ENCODE measurements at places on chromosomes 4 and X. TPM values are rescaled to one million over a fixed set of nuclear protein-coding genes. Genes with fewer than 3 reads are reported as not detected.

GRCh38 chrX:106415276-106415895, 196.4 kb upstream of the RADX start:
- H3K27ac ChIP-seq, result no peak overlapping the region
- no peaks in the 10 kb centered on the region for H3K36me3 ChIP-seq
- H3K4me3 ChIP-seq, result no peak overlapping the region
- no peaks in the 10 kb centered on the region for H3K27me3 ChIP-seq
- H3K4me1 ChIP-seq, result no peaks in the 10 kb centered on the region

- no peaks in the 10 kb centered on the region for H3K27me3 ChIP-seq
- peak within 1 kb of the TSS; percentile 55 for H3K27ac ChIP-seq
- DNase-seq, result peak; percentile 80
- no peaks in the 10 kb centered on the region for H3K4me1 ChIP-seq
- H3K36me3 ChIP-seq, result no peaks in the 10 kb centered on the region
- H3K4me3 ChIP-seq, result peak within 1 kb of the TSS; percentile 86
Observed at GRCh38 chrX:75155827-75156525, at the start of gene ABCB7. ABCB7 (minus strand) TSS chrX:75156283; CDS start chrX:75156272, 11 bp downstream.

DNA sequence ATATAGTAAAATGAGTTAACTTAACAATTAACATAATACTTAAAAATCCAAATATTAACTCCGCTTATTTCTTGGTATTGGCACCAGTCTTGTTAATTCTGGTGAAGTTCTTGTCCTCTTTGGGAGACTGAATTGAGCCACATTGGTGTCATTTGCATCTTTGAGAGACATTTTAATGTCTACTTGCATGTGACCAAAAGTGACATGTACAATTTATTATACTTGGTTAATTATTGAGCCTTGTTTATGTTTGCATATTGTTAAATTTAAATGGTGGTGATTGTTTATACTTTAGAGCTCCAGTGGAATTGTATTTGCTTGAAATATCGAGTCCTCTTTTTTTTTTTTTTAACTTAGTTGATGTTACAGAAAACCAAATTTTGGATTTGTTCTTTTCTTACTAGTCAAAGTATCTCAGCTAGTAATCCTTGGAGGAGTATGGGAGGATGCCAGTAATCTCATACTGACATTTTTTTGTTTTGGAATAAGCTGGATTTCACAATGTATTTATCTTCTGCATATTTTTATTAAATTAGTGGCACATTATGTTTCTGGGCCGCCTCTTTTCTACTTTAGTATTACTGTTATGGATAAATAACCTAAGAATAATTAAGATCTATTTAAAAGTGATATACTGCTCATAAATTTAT, 3.9 kb downstream of the SPCS3 start:
- H3K4me1 ChIP-seq, result no peaks in the 10 kb centered on the region

- peak; percentile 72 for DNase-seq
- no peak overlapping the region for H3K4me3 ChIP-seq
- H3K27ac ChIP-seq, result peak overlapping the region; percentile 6
- H3K36me3 ChIP-seq, result no peaks in the 10 kb centered on the region
- H3K27me3 ChIP-seq, result no peaks in the 10 kb centered on the region
Observed at GRCh38 chrX:136768469-136769084, 12.2 kb downstream of the ARHGEF6 start.

The JADE3 gene
- 6.1 TPM for total RNA-seq

The MAGIX gene
- 2.7 TPM for total RNA-seq

GRCh38 chr4:20493761-20494353, 206.4 kb upstream of the PACRGL start:
- H3K4me3 ChIP-seq, result no peak overlapping the region
- no peaks in the 10 kb centered on the region for H3K36me3 ChIP-seq
- no peaks in the 10 kb centered on the region for H3K27me3 ChIP-seq
- H3K27ac ChIP-seq, result no peak overlapping the region
- no peak for DNase-seq
- H3K4me1 ChIP-seq, result no peaks in the 10 kb centered on the region

- H3K4me3 ChIP-seq, result no peak overlapping the region
- H3K4me1 ChIP-seq, result no peaks in the 10 kb centered on the region
- H3K36me3 ChIP-seq, result no peaks in the 10 kb centered on the region
- DNase-seq, result peak; percentile 65
Observed at GRCh38 chrX:153460826-153461225, 9.6 kb downstream of the HAUS7 start.

- H3K4me3 ChIP-seq, result no peak overlapping the region
- H3K36me3 ChIP-seq, result no peaks in the 10 kb centered on the region
- no peaks in the 10 kb centered on the region for H3K27me3 ChIP-seq
- DNase-seq, result no peak
- H3K4me1 ChIP-seq, result no peaks in the 10 kb centered on the region
Observed at GRCh38 chrX:37677765-37678164, 7.8 kb upstream of the XK start.

DNA sequence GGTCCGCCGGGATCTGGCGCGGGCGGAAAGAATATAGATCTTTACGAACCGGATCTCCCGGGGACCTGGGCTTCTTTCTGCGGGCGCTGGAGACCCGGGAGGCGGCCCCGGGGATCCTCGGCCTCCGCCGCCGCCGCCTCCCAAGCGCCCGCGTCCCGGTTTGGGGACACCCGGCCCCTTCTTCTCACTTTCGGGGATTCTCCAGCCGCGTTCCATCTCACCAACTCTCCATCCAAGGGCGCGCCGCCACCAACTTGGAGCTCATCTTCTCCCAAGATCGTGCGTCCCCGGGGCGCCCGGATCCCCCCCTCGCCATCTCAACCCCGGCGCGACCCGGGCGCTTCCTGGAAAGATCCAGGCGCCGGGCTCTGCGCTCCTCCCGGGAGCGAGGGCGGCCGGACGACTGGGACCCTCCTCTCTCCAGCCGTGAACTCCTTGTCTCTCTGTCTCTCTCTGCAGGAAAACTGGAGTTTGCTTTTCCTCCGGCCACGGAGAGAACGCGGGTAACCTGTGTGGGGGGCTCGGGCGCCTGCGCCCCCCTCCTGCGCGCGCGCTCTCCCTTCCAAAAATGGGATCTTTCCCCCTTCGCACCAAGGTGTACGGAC, 482 bp upstream of the SHOX start:
- no peaks in the 10 kb centered on the region for H3K27me3 ChIP-seq
- H3K4me1 ChIP-seq, result no peaks in the 10 kb centered on the region
- no peak for DNase-seq

The AFF2 gene
- 2.1 TPM for total RNA-seq

DNA sequence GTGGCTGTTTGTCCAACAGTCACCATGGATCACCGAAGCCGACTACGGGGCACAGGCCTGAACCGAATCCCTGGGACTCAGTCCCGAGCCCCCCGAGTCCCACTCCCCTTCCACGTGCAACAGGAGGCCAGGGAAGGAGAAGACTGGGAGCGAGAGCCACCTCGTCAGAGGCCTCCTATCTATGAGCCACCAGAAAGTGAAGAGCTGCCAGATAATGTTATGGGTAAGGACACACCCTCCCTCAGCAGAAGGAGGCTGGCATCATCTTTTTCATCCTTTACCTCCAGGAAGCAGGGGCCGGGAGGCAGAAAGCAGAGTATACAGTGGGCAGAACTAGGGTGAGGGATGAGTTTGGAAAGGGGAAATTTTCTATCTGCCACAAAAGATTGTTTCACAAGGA, 2.8 kb upstream of the PRDX4 start:
- H3K27me3 ChIP-seq, result no peaks in the 10 kb centered on the region
- H3K27ac ChIP-seq, result no peak overlapping the region
- no peaks in the 10 kb centered on the region for H3K36me3 ChIP-seq
- H3K4me3 ChIP-seq, result no peak overlapping the region

DNA sequence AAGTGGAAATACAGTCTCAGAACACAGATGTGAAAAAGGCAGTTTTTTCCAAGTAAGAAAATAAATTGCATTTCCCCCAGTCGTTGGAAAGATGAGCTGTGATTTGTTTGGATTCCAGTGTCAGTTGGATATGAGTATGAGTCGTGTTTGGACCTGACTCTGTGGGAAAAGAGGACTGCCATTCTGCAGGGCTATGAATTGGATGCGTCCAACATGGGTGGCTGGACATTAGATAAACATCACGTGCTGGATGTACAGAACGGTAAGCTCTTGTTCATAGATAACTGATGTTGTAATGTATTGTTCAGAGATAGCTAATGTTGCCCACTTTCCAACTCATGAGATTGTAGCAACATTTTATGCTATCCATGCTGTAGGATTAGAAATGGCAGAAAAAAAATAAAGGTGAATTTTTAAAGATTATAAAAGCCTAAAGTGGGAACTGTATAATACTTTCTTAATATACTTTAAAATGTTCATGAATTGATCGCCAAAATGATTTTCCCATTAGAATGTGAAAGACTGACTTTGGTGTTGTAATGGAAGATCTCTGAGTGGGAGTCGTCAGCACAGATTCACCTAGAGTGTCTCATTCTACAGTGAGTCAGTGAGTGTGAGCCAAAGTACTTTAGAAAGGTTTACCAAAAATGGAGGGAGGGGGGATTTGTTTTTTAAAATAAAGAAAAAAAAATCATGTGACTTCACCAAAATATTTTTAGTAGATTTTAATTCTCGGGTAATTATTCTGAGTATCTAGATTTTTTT, 178.7 kb downstream of the DCTD start:
- no peaks in the 10 kb centered on the region for H3K4me1 ChIP-seq
- no peak overlapping the region for H3K4me3 ChIP-seq
- no peaks in the 10 kb centered on the region for H3K36me3 ChIP-seq
- H3K27me3 ChIP-seq, result no peaks in the 10 kb centered on the region

DNA sequence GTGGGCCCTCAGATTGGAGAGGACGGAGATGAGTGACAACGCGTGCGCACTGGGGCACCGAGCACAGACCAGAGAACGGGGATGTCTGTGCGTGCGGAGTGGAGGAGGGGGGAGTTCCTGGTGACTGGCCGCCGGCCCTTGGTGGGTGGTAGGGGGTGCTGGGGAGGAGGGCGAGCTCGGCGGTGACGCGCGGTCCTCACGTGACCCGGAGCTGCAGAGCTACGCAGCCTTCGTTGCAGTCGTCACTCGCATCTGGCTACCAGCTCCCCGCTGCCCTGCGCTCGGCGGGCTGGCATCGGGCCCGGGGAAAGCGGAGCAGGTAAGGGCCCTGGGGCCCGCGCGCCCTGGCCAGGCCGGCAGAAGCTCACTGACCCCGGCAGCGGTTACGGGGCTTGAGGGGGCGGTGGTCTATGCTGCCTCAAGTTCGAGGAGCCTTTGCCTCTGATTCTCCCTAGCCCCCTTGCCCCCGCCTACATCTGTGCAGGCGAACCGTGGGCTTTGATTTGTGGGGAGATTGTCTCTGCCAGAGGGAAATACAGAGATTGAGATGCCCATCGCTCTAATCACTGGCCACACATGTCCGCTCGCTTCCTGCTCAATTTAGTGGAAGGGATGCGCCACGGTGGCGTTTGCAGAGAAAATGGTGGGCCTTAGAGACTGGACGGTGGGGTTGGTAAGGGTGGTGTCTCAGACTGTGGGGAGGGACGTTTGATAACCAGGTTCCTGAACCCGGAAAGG, at the start of gene ARMCX4:
ARMCX4 (plus strand) TSS at position 245 of the 738 bp plus-strand sequence. CDS start 3,134 bp downstream, outside the sequence.
- no peaks in the 10 kb centered on the region for H3K27me3 ChIP-seq
- H3K4me3 ChIP-seq, result peak within 1 kb of the TSS; percentile 52
- H3K4me1 ChIP-seq, result no peaks in the 10 kb centered on the region
- no peak within 1 kb of the TSS for H3K27ac ChIP-seq
- peak; percentile 67 for DNase-seq

DNA sequence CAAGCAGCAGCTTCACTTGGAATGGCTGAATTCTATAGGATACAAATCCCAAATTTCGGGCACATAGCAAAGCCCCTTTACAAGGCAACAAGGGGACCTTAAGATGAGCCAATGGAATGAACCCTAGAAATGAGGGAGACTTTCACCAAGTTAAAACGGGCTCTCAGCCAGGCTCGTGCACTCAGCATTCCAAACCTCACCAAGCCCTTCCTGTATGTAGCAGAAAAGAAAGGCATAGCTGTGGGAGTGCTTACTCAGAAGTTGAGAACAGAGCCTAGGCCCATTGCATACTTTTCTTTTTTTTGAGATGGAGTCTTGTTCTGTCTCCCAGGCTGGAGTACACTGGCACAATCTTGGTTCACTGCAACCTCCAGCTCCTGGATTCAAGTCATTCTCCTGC, 10.8 kb upstream of the HERC5 start:
- H3K27ac ChIP-seq, result no peak overlapping the region
- no peaks in the 10 kb centered on the region for H3K27me3 ChIP-seq
- no peak for DNase-seq
- no peaks in the 10 kb centered on the region for H3K36me3 ChIP-seq

DNA sequence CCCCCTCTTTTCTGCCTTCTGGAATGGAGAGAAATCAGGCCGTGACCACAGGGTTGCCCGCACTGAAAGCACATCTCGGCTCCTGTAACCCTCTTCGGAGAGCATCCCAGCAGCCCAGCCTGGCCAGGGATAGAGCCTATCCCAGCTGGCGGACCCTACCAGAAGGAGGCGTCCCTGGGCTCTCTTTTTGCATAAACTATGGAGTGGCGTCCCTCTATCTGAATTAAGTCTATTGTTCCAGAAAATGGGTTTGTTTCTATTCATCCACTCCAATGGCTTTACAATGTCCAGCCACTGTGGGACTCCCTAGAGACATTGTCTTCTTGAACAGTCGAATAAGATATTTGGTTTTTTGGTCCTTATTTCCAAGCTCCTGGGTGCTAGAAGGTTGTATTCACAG, 689 bp upstream of the NHSL2 start:
- DNase-seq, result no peak
- H3K27me3 ChIP-seq, result no peaks in the 10 kb centered on the region
- no peaks in the 10 kb centered on the region for H3K4me1 ChIP-seq
- no peak overlapping the region for H3K4me3 ChIP-seq

The CDK16 gene
- total RNA-seq, result 52.5 TPM

The EXOC1L gene
- total RNA-seq, result not detected

GRCh38 chr4:22190855-22191254, 242.3 kb upstream of the KCNIP4 start:
- no peak overlapping the region for H3K4me3 ChIP-seq
- H3K36me3 ChIP-seq, result no peaks in the 10 kb centered on the region
- no peak for DNase-seq
- no peak overlapping the region for H3K27ac ChIP-seq

- no peak overlapping the region for H3K4me3 ChIP-seq
- no peaks in the 10 kb centered on the region for H3K27me3 ChIP-seq
- no peaks in the 10 kb centered on the region for H3K4me1 ChIP-seq
- no peak for DNase-seq
- no peaks in the 10 kb centered on the region for H3K36me3 ChIP-seq
Observed at GRCh38 chrX:132671229-132671641, 182.4 kb upstream of the MBNL3 start.
